GM12865 (cell line): ENCODE measurements at places on chromosomes 7 and 10.

DNA sequence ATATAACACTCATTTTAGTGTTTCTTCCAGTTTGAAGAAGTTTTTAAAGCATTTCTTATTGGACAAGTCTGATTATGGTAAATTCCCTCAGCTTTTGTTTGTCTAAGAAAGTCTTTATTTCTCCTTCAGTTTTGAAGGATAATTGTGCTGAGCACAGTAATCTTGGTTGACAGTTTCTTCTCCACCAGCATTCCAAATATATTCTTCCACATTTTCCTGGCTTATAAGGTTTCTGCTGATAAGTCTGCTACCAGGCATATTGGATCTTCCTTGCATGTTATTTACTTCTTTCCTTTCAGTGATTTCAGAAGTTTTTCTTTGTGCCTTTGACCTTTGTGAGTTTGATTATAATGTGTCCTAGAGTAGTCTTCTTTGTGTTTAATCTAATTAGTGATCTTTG is 210.7 kb downstream of the ADK start:
- no peak for DNase-seq

DNA sequence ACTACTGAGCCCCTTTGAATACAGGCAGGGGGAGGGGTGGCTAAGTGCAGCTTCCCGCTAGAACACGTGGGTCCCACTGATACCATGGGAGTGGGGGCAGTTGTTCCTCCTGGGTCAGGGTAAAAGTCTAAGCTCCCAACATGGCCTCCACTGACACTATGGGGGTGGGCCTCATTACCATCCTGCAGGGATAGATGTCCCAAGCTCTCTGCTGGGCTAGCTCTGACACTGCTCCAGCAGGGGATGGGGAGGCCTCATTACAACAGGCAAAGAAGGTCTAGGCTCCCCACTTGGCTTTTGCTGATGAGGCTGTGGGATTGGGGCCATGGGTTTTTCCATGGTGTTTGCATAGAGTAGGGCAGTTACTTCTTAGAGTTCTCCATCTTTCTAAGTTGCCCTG is 51.5 kb downstream of the STK17A start:
- DNase-seq, result no peak

GRCh38 chr10:13921941-13922340 is 335.2 kb downstream of the PRPF18 start:
- DNase-seq, result no peak

DNA sequence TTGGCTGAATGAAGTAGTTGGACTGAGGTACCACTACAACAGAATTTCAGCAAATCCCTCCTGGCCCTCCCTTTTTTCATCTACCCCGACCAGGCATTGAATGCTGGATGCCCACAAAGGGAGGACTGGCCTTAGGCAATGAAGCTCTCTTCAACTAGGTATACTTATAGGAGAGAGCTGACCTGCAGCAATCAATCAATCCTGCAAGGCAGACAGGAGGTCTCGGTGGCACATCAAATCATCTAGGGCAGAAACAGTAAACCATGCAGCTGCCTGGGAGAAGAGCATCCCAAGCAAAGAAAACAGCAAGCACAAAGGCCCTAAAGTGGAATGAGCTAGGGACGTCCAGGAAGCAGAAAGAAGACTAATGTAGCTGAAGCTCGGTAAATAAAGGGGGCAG is 2.4 kb upstream of the ABRAXAS2 start:
- DNase-seq, result no peak

- DNase-seq, result no peak
These were observed 15.5 kb downstream of the TUBGCP2 start for GRCh38 chr10:133292919-133293809.
